Activated CD8-positive, alpha-beta T cell treated with anti-CD3 and anti-CD28 coated beads, Interleukin-2, amount 10 ng/mL, durations not matched to agents 7 days and 5 days (primary cell): ENCODE measurements at places on chromosomes 12 and 14. TPM values are rescaled to one million over a fixed set of nuclear protein-coding genes. Genes with fewer than 3 reads are reported as not detected.
A peak's percentile ranks its signal among the peaks of the same experiment; 100 is the strongest.

DNA sequence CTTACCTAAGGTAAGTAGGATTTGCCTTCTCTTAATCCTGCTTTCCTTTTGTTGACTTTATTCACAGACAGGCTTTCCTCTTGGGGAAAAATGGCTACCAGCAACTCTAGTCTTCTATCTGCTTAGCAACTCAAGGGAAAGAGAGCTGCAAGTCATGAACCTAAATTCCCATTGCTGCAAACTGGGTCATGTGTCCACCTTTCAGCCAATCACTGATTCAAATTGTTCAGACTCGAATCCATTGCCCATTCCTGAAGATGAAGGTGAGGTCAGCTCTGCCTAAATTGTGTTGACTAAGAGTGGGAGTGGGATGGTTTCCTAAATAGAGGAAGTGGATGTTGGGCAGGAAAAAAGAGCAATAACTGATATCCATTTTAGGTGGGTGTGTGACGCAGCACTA, 7.7 kb downstream of the FBXW8 start:
- no peak for DNase-seq

- DNase-seq: no peak
Measured at GRCh38 chr12:116257215-116257614, 20.3 kb downstream of the MED13L start.

GRCh38 chr14:97550463-97550862, 753.3 kb downstream of the VRK1 start:
- DNase-seq: no peak

DNA sequence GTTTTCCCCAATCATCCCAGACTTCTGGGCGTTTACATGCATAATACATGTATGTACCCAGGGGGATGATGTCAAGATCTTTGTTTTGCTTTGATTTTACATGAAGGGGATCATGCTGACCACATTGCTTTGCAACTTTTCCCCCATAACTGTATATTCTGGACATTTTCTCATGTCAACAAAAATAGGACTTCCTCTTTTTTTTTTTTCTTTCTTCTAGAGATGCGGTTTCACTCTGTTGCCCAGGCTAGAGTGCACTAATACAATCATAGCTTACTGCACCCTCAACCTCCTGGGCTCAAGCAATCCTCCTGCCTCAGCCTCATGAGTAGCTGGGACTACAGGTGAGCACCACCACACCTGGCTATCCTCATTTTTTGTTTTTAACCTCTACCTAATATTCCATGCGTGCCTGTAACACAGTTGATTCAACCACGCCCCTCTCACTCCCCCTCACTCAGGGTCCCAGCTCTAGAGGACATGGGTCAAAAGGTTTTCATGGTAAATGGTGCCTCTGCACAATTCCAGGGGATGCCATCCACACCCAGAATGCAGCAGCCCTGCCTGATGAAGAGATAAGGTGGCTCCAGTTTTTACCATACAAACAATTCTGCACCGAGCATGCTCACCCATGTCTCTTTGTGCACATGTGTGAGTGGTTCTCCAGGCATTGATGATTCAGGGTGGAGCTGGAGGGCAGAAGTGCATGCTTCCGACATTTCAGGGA, 32.0 kb upstream of the CIPC start:
- no peak for DNase-seq

DNA sequence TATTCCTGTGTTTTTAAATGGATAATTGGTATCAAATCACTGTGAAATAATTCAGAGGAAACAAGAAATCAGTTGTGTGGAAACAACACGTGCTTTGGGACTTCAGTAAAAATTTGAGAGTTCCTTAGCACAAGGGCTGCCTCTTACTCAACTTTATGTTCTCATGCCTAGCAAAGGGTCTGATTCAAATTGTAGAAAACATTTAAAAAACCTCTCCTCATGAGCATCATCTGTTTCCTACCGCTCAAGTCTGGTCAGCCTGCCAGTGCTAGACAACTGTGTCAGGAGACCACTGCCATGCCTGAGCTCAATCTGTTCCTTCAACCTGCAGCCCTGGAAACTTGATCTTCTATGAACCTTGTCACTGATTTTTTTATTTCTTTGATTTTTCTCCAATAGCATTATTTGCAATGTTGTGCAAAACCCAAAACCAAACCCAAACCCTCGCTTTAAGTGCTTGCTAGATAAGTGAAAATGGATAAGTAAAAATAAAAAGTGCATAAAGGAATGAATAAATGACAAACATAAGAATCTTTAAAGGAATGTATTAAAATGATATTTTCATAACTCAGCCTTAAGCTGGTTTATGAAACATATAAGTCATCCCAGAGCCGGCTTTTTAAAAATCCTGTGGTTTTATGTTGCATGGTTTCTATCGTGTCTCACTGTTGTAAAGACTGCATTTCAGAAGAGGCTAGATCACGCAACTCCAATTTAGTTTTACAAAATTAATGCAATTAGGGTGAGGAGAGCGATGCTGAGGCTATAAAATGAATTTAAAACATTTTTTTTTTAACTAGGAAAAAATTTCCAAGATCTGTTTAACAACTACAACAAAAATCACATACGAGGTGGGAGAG, 361.2 kb upstream of the PDE3A start:
- no peak for DNase-seq

DNA sequence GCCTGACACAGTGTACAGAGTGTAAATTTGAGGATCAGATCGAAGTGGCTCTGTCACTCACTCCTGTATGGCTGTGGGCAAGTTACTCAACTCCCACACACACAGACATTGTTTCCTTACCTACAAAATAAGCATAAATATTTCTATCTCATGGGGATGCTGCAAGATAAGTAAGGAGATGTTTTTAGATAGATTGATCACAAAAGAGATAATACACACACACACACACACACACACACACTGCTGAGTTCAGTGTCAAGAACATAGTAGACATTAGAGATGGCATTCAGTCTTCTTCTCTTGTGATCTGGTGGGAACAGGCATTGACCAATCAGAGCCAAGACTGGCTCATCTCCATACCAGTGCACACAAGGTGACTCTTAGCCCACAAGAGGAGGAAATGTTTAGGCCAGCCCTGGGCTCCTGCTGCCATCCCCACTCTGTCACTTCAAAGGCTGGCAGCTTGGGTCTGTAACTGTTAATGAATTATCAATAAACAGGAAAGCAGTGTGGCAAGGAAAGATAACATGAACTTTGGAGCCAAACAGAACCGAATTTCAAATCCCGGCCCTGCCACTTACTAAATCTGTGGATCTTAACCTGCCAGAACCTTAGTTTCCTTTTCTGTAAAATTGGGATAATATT, 3.4 kb upstream of the RNASE8 start:
- DNase-seq: no peak

DNA sequence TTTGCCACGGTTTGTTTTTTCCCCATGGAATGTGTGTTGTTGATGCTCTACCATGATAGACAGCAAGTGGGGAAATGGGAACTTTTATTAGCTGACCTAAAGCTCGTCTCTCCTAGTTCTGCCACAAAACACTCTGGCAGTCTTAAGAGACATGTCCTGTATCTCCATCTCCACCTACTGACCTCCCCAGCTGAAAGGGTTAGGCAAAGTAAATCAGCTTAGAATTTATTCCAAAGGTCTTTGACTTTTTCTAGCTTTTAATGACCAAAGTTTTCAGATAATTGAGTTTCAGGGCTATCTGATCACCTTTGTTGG, 9.4 kb upstream of the ADIPOR2 start:
- no peak for DNase-seq

- no peak for DNase-seq
Measured at GRCh38 chr12:68793436-68793835, 14.5 kb upstream of the MDM2 start.

- DNase-seq: peak; percentile 57
Measured at GRCh38 chr12:4270016-4270830, 3.3 kb upstream of the CCND2 start.

Gene COX8C
- total RNA-seq: not detected

Gene TEX52
- 0.40 TPM for total RNA-seq

Gene ART4
- not detected for total RNA-seq

Gene HOXC13
- total RNA-seq: not detected

Gene IRF2BPL
- total RNA-seq: 34.5 TPM

Gene C12orf54
- total RNA-seq: not detected

Gene OTUB2
- 1.7 TPM for total RNA-seq

Gene NGB
- total RNA-seq: not detected

Gene ATG101
- 28.8 TPM for total RNA-seq
